Iris pigment epithelial cell (primary cell): ENCODE measurements at places on chromosomes 11 and 22.

GRCh38 chr22:34878171-34878570 lies 187.8 kb upstream of the ISX start:
- no peak for DNase-seq

- DNase-seq, result no peak
Measured at GRCh38 chr22:49506010-49506400, 321.7 kb downstream of the BRD1 start.

GRCh38 chr11:59753650-59754493 lies 1.3 kb upstream of the STX3 start:
- peak; percentile 65 for DNase-seq

DNA sequence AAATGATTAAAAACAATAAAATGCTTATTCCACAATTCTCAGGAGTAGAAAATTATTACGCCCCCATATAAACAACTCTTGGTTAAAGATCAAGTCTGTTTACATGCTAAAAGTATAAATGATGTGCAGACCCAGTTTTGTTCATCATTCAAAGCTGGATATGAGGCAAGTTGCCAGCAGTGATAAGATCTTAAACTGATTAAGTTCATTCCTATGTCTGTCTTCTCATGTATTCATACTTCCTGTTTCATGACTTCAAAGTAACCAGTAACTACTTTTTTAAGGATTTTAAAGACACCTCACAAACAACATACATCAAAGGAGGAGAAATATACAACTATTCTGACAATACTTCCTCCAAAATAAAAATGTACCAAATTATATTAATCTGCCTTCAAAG lies 55.0 kb upstream of the ARHGAP32 start:
- peak; percentile 83 for DNase-seq

DNA sequence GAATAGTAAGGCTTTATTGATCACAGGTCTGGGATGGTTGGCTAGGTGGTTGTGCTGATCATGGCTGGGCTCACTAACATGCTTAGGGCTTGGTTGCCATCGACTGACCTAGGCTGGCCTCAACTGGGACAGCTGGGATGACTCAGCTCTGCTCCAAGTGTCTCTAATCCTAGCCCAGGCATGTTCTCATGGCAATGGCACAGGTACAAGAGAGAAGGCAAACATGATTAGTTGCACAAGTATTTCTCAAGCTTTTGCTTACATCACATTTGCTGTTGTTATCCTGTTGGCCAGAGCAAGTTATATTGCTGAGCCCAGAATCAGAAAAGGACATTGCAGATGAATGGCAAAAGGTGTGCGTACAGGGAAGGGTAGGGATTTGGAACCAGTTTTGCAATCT lies 68.5 kb upstream of the SLC35C1 start:
- peak; percentile 71 for DNase-seq

DNA sequence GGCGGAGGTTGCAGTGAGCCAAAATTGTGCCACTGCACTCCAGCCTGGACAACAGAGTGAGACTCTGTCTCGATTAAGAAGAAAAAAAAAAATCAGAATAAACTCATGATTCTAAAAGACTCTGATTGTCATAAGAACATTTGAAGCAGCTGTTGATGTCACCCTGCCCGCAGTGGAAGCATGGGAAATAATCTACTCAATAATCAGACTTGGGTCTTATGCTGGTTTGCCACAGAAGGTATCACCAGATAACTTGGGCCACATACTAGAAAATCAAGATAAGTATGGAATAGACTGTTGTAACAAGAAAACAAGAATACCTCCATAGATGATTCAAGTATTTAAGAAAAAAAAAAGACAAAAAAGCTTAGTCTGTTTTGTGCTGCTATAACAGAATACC lies 8.2 kb downstream of the CAVIN3 start:
- no peak for DNase-seq

- DNase-seq, result no peak
Measured at GRCh38 chr11:90525962-90526361, 303.1 kb upstream of the CHORDC1 start.

DNA sequence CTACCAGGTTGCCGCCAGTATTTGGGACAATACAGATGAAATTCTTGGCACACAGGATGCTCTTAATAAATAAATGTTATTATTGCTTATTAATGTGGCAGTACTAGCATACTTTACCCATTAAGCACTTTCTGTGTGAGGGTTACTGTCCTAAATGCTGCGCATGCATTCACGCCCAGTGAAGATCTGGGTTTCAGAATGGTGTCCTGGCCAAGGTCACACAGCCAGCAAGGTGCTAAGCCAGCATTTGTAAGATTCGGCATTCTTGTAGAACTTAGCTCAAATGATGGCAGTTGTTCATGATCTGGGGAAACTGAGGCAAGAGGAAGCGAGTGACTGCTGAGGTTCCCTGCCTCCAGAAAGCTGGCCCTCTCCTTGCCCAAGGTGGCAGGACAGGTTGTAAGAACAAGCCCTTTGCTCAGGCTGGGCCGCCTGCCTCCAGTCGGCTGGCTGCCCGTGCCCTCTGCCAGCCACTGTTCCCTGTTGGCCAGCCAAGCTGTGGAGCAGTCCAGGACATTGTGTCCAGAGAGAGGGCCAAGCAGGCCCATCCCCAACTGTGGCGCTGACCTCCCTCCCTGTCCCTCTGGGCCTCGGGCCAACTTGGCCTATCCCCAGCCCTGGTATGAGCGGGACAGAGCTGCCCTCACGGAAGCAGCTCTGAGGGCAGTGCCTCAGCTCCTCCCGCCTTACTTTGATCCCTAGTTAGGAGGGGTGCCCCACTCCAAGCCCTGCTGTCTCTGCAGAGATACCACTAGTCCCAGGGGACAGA lies 28.8 kb downstream of the TOB2 start:
- no peak for DNase-seq

GRCh38 chr11:86186386-86186785 lies 58.2 kb upstream of the EED start:
- no peak for DNase-seq

GRCh38 chr22:31122532-31123291 lies at the start of gene INPP5J:
Gene INPP5J (plus strand): TSS chr22:31122966. CDS start chr22:31123015, 49 bp downstream.
- DNase-seq, result peak; percentile 57

GRCh38 chr11:9849389-9849788 lies 185.5 kb downstream of the SWAP70 start:
- DNase-seq, result no peak

DNA sequence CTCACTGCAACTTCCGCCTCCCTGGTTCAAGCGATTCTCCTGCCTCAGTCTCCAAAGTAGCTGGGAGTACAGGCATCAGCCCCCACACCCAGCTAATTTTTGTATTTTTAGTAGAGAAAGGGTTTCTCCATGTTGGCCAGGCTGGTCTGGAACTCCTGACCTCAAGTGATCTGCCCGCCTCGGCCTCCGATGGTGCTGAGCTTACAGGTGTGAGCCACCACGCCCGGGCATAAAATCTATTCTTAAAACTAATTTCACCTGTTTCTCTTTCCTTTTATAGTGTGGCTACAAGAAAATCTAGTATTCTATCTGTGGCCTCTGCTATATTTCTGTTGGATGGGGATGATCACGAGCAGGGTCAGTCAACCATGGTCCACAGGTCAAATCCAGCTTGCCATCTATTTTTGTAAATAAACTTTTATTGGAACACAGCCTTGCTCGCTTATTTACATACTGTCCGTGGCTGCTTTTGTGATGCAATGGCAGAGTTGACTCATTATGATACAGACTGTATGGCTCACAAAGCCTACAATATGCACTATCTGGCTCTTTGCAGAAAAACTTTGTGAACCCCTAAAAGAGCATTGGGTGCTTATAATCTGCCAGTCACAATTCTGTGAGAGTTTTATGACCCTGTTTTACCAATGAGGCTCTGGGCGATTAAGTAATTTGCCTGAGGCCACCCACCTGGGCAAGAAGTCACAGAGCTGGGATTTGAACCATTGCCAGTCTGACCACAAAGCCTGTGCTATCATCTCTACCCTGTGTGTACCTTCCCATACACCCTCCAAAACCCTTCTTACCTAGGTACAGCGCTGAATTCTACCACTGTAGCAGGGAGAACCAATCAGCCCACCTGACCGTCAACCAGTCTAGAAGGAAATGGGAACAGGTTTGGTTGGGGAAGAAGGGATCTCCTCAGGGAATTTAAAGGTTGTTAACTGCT lies 28.3 kb downstream of the SLC1A2 start:
- DNase-seq, result peak; percentile 93

- DNase-seq, result peak; percentile 81
Measured at GRCh38 chr11:18617688-18618341, 16.3 kb downstream of the SPTY2D1 start.

GRCh38 chr11:124096364-124096763 lies 18.9 kb upstream of the VWA5A start:
- DNase-seq, result no peak

DNA sequence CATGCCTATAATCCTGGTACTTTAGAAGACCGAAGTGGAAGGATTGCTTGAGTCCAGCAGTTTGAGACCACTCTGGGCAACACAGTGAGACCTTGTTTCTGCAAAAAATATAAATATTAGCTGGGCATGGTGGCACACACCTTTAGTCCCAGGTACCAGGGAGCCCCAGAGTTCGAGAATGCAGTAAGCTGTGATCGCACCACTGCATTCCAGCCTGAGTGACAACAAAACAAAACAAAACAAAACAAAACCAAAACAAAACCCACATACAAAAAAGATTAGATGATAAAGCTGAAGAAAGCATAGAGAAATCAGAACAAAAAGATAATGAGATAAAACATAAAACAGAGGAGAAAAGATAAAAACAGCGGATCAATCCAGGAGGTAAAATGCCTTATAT lies 62.1 kb downstream of the TCF20 start:
- no peak for DNase-seq

GRCh38 chr22:30809086-30809485 lies 114.4 kb downstream of the OSBP2 start:
- DNase-seq, result peak; percentile 7

GRCh38 chr11:76444384-76445120 lies at the start of gene EMSY:
Gene EMSY (plus strand): TSS chr11:76445018. CDS start chr11:76446939, 1,921 bp downstream.
- peak; percentile 100 for DNase-seq

DNA sequence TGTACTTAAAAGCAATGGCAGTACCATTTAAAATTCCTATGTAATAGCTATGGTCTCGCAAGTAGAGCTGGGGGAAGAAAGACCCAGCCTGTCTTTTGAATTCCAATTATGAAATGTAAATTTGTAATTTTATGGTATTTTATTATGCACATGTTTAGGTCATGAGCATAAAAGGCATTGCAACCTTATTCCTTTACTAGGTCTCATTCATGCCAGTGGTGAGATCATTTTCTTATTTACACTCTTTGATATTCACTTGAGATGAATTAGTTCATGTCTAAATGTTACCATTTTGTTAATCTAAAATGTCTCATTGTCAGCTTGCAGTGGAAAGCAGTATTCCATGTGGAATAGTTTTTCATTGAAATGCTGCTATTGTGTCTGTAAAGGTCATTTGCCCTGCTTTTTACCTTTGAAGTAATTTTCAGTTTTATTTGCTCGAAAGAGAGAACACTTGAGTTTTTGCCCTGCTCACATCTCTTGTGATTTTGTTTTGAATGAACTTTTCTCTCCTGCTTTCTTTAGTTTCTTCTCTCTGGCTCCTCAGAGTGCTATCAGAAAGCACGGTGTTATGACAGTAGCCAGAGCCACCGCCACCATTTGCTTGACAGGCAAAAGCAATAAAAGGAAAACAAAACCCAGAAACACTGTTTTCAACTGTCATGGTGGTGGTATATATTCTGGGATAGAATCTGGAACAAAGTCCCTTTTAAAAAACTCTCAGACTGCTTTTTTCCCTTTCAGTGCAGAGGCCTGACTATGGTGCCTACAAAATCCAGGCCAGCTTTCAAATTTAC lies 37.2 kb upstream of the RAG2 start:
- DNase-seq, result no peak

- peak; percentile 49 for DNase-seq
Measured at GRCh38 chr22:46748908-46749675, 11.0 kb upstream of the CERK start.

DNA sequence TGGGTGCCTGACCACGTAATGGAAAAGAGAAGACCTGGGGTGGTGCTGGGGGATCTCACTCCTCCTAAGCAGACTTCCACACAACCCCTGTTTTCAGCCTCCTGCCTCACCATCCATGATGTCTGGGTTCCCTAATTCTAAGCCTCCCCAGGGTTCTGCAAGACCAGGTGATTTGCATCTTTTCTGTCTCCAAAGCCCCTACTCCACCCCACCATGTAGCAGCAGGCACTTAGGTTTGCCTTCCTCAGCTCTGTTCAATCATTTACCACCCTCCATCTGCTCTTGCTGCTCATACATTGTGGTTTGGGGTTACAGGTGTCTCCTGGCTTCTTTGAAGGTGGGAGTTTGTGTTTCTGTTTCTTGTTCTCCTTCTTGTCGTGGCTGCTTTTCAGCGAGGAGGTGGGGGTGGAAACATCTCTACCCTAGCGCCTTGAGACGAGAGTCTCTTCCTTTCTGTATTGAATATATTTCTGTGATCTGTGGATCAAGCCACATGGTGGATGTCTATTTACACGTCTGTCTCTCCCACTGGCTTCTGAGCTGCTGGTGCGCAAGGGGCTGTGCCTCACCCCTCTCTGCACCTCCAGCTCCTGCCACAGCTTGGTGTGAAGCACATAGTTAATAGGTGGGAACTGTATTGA lies 6.6 kb upstream of the SSTR3 start:
- no peak for DNase-seq

DNA sequence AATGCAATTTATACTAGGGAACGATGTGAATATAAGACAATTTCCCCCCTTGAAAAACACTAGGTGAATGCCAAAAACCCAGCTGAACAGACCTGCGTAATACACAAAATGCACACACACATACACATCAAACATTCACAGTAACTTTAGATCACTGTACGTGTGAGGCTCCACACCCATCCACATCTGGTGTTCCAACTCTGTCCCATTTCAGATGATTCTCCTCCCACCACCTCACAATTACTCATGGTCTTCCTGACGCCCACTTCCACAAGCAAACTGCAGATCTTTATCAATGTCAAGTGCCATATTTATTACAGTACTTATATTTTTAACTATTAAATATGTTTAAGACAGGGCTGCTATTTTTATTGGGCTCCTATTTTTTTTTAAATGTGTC lies 57.8 kb upstream of the TENM4 start:
- DNase-seq, result no peak

- DNase-seq, result peak; percentile 23
Measured at GRCh38 chr22:32579529-32580220, 105.1 kb downstream of the FBXO7 start.

DNA sequence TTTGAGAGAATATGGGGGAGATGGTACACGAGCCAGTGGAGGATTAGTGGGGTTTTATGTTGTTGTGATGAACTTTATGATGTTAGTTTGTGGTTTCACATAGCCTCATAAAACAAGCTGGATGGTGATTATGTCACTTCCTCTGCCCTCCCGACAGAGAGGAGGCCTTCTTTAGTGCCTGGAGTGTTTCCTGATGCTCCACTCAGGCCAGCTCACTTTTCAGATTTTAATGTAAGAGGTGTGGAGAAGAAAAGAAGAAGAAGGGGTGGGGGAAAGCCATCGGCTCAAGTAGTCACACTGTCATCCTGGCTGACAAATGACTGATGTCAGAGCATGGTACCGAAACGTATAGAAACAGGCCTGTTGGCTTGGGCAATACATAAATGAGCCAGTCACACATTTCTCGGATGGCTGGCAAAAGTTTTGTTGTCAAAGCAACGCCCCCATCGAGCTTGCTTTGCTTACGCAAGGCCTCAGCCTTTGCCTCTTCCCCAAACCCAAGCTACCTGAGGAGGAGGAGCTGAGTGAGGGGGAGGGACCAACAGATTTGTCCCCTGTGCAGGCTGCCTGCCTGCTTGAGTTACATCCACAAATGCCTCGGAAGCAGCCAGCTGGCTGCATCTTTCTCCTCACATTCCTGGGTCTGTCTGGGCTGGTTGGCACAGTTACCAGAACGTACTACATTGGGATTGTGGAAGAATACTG lies at the start of gene HEPHL1:
HEPHL1 (plus strand) TSS at position 578 of the 705 bp plus-strand sequence; CDS start at position 593, 15 bp downstream.
- DNase-seq, result no peak
